ENCODE measurements at places on chromosomes 6 and 20.
A peak's percentile ranks its signal among the peaks of the same experiment; 100 is the strongest.

DNA sequence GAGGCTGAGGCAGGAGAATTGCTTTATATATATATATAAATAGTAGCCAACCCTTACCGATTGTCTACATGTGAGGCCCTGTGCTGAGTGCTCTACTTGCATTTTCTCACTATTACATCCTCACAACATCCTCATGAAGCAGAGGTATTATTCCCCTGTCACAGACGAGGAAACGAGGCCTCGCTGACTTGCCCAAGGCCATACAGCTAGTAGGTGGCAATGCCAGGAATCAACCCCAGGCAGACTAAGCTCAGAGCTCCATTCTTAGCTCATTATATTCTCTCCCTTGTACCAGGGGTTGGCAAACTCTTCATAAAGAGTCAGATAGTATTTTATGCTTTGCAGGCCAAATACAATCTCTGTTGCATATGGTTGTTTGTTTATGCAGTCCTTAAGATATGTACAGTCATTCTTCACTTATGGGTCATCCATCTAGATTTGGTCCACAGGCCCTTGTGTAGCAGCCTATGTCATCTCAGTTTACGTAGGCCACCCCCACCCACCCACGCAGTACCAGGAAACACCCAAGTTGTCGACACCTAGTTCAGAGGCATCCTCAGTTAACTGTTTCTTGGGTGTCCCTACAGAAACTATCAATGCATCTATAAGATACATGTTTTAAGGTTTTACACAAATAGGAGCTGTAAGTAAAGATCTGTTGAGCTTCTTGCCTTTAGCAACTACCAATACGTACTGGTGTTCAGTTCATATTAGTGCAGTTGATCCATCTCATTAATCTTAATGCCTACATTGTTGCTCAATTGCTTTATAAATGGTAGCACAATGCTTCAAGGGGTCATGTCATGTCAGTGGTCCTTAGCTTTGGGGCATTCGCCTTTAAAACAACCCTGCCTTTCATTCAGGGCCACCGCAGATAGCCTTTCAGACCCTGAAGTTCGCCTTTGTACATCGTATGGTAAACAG is 3.0 kb downstream of the CASS4 start:
- DNase-seq = peak; percentile 63

DNA sequence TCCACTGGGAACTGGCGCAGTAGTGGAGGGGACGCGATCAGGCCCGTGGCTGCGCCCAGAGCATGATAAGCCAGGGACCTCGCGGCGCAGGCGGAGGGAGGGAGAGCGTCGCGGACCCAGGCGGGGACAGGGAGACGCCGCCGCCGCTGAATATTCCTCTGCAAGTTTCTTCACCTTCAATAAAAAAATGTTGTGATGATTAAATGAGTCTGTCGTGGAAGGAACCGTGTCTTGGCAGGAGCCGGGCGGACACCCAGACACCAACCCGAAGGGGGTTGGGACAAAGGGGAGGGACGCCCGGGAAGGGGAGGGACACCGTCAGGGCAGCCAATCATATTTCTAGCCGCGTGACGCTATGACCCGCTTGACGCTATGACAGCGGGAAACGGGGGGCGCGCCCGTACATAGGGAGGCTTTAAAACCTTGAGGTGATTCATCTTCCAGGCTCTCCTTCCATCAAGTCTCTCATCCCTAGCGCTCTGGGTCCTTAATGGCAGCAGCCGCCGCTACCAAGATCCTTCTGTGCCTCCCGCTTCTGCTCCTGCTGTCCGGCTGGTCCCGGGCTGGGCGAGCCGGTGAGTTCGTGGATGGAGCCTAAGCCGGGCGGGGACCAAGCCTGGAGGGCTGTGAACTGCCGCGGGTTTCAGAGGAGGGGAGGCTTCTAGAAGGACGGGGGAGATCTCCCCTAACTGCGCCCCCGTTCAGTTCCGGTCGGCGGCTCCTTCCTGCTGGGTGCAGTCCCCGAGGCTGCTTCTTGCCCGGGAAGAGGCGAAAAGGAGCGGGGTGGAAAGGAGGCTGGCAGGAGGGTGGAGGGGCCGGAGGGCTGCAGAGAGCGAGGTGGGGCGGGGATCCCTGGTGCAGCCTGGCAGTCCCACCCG is at the start of gene ULBP2:
Gene ULBP2 (plus strand): TSS at position 432 of the 878 bp plus-strand sequence. CDS start 59 bp downstream, at position 491.
- DNase-seq = peak; percentile 95

DNA sequence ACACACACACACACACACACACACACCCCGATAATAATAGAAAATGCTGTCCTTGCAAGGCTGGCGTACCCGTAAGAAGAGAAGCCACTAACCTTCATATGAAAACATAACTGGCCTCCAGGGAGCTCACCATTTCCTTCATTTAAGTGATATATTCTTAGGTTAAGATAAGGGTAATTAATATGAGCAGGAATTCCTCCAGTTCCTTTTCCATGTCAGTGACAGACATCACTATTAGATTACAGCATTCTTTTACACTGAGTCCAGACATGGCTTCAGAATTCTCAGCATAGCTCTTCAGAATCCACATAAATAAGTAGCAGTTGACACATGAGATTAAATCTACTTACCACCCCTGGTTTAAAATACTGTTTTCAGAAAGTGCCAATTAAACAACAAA is 121.9 kb downstream of the SIM1 start:
- DNase-seq = no peak

DNA sequence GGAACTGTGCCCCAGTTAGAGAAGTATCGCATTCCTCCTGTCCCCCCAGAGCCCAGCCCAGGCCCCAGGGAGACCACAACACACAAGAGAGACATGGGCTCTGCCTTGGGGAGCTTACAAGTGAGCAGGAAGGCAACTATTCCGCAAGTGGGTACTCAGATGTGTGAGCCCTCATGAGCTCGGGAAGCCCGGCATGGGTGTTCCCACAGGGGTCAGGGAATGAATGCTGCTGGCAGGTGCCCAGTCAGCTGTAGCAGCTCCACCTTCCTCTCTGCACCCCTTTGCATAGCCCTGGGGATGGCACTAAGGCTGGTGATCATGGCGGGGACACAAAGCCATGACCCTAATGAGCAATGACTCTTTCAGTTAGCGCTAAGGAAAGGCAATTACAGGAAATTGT is 194.1 kb downstream of the SYNDIG1 start:
- no peak for DNase-seq

DNA sequence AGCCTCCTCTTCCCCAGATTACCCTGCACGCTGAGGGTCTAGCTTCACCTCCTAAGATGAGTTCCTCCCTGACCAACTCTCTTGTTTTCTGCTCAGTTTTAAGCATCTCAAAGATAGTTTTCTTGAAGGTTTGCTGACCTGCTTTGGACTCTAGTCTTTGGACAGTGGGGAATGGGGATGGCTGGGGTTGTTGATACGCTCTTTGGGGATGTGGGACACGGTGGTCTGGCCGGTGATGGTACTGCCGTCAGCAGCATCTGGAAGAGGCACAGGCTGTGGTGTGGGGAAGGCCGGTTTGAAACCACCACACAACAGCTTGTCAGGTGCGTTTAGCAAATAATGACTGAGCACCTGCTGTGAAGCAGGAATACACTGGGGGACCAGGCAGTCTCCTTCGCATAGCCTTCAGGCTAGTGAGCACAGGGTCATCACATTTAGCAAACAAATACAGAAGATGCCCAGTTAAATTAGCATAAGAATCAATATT is 94.1 kb downstream of the TMEM242 start:
- DNase-seq = no peak

DNA sequence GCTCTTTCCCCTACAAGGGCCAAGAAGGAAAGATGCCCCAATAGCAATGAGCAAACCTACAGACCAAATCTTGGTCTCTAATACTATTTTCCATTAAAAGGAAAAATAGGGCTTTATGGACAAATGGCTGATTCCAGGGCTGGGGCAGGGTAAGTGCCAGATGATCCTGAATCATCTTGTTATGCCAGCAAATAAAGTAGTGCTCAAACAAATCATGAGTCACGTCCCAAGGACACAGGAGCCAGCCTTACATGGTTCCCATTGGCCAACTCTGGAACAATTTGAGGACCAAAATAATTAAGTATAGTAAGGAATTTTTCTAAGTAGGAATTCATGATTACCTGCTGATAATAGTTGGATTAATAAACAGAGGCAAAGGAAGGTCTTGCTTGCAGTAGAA is 53.2 kb upstream of the NKX2-4 start:
- DNase-seq = no peak

GRCh38 chr20:10501402-10501801 is 66.3 kb downstream of the SLX4IP start:
- DNase-seq = peak; percentile 36

DNA sequence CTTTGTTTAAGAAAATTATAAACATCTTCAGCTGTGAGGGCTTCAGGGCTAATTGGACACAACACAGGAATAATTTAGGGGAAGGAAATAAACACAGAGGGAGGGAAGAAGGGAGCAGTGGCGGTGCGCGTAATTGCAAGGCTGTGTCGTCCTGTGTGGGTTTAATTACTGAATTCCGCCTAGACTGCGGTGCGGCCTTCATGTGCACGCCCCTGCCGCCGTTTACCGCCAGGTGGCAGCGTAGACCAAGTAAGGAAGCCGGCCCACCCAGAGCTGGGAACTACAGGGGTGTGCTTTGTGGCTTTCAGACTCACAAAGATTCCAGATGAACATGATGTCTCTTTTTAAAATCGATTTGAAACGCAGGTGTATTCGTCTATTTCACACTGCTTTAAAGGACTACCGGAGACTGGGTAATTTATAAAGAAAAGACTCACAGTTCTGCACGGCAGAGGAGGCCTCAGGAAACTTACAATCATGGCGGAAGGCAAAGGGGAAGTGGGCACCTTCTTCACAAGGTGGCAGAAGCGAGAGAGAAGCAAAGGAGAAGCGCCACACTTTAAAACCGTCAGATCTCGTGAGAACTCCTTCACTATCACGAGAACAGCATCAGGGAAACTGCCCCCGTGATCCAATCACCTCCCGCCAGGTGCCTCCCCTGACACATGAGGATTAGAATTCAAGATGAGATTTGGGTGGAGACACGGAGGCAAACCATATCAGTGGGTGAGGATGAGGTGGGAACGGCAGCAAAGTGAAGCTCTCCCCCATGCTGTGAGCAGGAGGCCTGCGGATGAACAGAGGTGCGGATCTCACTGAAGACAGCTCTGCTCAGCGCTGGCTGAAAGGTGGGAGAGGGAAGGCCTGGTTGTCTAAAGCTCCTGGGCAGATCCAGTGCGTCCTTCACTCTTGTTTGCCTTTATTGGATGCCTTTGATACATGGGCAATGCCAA is 222.0 kb upstream of the PDE10A start:
- DNase-seq = peak; percentile 40

- no peak for DNase-seq
These were observed 11.8 kb downstream of the DCBLD1 start for GRCh38 chr6:117494283-117494682.

DNA sequence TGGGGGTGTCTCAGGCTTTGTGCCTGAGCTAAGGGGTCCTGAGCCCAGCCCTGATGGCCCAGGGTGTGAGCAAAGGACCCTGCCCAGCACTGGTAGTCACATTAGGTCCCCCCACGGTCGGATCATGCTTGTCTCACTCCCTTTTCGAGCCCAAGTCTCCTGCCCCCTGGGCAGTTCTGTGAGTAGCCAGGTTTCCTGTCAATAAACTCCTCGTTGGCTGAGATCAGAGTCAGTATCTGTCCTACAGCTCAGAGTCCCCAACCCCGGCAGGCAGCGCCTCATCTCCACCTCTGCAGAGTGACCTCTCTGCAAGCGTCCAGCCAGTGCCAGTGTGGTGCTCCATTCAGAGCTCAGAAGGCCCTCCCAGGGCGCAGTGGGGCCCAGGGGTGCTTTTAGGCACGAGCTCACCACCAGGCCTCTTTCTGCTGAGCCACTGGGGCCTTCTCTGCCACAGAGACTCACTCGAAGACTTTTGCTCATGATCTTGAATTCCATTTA is 93.7 kb upstream of the PMEPA1 start:
- DNase-seq = no peak

GRCh38 chr6:71124340-71124739 is 164.3 kb upstream of the OGFRL1 start:
- no peak for DNase-seq

GRCh38 chr6:12818324-12818723 is 101.8 kb downstream of the PHACTR1 start:
- no peak for DNase-seq

DNA sequence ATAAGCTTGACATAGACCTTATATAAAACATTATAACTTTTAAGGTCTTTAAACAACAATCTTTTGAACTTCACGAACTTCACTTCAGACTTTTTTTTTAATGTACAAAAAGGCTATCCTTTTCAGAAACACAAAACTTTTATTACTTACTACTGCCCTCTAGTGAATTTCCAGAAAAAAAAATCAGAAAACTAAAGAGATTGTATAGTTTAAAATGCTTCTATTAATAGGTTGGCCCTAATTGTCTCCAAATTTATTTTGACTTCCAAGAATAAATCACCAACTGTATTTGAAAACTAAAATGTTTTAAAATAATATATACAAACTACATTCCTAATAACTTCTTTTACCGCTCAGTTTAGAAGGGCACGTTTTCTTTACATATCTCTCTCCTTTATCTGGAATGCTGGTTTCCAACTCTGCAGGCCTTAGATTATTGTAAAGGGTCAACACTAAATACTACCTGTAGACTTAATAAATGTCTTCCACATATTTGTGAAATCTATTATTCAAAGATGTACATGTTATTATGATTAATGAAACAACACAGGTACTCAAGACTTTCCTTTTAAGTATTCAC is 66.8 kb downstream of the LMBRD1 start:
- DNase-seq = peak; percentile 11

- no peak for DNase-seq
These were observed 26.4 kb upstream of the SLC9A8 start for GRCh38 chr20:49786196-49786595.

GRCh38 chr20:59589086-59589684 is 15.2 kb upstream of the PHACTR3 start:
- DNase-seq = no peak

DNA sequence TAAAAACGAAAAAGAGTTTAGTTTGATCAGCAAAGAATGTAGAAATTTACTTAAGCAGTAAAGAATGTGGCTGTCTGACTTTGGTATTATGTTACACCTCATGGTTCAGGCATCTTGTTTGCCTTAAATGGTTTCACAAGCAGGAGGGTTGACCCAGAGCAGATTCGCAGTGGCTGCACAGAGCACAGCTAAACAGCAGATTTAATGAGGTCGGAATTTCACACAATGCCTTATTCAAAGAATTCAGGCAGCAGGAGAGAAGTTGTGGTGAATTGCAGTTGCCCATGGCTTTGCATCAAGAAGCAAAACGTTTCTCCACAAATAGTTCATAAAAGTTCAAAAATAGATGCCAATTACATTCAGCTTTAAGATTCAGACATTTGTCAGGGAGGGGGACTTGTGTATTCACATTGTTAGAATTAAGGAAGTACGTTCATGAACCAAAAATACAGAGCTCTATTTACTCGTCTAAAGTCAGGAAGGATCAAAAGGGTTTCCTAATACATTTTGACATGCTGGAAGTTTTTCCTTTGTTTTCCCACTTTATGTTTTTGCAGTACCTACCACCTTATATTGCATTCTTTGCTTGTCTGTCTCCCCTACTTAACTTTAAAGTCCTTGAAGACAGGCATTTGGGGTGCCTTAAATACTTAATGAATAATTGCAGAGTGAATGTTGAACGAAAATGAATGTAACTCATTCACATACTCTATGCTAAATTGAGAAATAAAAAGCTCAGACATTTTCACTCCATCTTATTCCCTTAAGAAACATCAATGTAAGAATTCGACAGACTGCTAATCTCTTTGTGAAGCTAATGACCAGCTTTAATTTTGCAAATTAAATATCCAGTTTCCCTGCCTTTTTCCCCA is 1163.6 kb upstream of the CITED2 start:
- no peak for DNase-seq
